ENCODE measurements at places on chromosomes 4 and X.

DNA sequence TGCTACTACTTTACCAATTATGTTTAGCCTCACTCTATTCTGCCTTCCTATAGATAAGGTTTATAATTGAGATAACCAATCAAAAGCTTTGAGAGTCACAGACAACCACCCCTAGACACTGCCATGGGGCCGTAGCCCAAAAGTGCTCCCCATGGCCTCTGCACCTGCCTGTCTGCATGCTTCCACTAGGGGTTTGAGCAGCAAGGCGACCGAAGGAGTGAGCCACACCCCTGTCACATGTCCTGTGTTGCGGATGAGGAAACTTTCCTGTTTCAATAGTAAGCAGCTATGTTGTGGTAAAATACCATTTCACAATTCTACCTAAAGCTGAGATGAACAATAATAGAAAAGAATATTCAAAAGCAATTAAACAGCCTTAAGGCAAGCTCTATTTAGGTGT lies 856.0 kb upstream of the FRG1 start:
- DNase-seq = no peak

DNA sequence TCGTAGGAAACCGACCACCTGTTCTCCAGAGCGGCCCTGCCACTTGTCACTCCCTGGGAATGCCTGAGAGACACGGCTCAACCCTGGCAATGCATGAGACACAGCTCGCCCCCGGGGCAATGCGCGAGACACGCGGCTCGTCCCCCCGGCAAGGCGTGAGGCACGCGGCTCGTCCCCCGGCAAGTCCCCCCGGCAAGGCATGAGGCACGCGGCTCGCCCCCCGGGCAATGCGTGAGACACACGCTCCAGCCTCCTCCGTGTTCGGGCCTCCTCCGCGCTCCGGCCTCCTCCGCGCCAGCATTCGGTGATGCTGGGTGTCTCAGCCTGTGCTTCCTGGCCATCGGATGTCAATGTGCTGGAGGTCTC lies 27.5 kb upstream of the CPLX1 start:
- DNase-seq = no peak

GRCh38 chr4:156391325-156391653 lies 437.6 kb upstream of the CTSO start:
- DNase-seq = no peak

GRCh38 chr4:30839583-30840520 lies 119.7 kb downstream of the PCDH7 start:
- no peak for DNase-seq

DNA sequence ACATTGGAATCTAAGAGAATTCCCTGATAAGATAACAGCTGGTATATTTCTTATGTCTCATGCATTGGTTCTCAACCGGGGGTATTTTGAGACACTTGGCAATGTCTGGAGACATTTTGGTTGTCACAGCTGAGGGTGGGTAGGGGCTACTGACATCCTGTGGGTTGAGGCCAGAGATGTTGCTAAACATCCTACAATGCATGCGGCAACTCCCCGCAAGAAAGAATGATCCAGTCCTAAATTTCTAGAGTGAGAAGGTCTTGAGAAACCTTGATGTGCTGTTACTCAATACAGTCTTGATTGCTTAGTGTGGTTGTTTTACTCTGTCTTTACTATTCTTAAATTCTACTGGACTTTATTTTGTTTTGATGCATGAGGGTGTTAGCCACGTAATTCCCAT lies 287.2 kb downstream of the FRMPD4 start:
- DNase-seq = no peak

- DNase-seq = no peak
Measured at GRCh38 chr4:142379277-142380051, 466.6 kb downstream of the INPP4B start.

DNA sequence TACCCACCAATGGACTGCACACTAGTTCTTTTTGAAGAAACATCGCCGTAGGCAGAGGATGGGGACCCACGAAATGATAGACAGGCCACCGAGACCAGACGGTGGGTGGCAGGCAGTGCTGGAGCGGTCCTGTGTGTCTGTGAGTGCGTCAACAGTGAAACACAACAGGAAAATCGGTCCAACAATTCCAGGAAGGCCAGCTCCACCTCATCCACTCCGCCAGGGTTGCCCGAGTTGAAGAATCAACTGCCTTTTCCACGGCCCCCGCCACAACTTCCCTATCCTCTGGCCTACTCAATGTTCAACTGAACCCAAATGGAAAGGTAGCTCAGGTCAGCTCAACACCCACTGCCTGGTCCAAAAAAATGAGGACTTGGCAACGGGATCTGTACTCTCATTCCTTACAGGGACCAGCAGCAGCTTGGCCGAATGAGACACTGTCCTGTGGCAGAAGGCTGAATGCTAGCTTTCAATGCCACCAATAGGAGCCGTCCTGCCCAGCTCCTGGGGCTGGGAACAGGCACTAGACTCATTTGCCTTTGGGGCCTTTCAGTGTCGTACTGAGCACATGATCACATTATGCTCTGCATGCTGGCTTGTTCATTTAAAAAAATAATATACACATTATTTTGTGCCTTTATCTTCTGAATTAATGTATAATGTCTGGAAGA lies 43.5 kb downstream of the MID1 start:
- no peak for DNase-seq

GRCh38 chr4:1325681-1326635 lies 21.1 kb upstream of the UVSSA start:
- no peak for DNase-seq
